Stimulated activated CD8-positive, alpha-beta memory T cell treated with anti-CD3 and anti-CD28 coated beads, Interleukin-7, amount 100 ng/mL, for 1 hour (primary cell): ENCODE measurements at places on chromosomes 4 and X.

GRCh38 chr4:87029356-87029755 lies 94.5 kb downstream of the AFF1 start:
- DNase-seq: no peak

GRCh38 chrX:109299091-109299490 lies 182.8 kb downstream of the GUCY2F start:
- DNase-seq: no peak

- DNase-seq: no peak
Measured at GRCh38 chr4:98833384-98833783, 95.5 kb downstream of the EIF4E start.

DNA sequence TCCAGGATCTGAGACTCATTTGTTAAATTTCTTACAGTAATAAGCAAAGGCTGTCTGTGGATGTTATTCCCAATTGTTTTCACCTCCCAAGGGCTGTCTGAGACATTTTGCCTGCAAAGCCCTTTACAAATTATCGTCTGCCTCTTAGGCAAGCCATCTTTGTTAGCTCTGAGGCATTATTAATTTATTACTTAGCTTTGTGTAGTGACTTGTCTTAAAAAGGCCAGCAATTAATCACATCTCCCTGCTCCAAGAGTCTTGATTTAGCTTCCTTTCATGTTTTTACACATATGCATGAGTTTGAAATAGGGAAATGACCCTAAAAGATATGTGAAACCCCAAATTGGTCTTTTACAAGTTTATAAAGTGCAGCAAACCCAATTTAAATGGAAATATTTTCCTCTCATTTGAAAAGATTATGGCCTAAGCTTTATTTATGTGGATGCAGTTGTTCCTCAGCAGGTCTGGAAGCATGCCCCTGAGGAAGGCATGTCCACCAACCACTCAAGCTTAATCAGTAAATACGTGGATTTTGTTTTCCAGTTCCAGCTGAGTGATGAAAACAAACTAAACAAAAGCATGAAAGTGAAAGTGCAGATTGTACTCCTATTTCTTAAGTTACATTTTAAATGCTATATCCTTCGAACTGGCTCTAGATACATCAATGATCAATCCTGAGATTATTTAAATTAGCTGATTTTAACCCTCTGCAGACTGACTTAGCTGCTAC lies 173.6 kb upstream of the LNX1 start:
- no peak for DNase-seq

DNA sequence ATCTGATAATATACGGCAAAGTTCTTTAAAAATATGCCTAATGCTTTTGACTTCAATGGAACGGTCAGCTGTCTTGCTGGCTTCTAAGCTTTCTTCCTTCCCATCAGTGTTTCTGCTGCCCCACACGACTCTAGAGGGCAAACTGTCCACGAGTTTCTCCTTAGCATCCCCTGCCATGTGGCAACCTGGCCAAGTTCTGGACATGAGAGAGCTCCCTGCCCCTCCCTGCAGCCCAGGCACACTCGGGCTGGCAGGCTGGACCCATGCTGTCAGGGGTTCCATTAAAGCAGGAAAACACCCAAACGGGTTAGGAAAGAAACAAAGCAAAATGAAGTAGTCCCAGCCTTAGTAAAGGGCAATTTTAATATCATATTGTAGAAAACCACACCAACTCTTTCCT lies 38.8 kb downstream of the KDR start:
- no peak for DNase-seq

DNA sequence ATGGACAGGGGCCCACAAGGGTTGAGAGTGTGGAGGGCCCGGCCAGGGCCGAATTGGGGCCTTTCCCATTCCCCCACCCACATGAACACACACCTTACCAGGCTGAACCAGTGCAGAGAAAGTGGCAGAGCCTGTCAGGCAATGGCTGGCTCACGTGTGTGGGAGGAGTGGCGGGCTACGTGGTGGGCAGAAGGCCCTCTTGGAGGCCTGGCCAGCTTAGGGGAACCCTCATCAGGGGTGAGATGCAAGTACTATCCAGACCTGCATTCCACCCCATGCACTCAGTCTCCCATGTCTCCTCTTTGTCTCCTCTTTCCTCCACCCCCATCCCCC lies 965 bp downstream of the TCEAL4 start:
- no peak for DNase-seq

DNA sequence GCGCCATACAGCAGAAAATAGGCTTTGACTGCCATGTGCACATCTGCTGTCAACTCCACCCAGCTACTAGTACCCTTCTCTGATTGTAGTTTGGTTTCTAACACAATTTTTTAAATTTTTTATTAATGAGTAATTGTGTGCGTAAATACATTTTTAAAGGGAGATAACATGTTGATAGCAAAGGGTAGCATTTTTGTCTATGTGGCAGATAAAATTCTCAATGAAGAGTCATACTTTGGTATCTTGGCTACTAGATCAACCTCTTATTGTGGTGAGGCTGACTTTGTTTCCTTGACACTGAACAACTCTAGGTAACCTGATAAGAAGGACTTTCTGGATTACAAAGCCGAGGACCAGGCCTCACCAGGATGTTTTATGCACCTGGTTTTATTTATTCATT lies 9.5 kb downstream of the ADH4 start:
- DNase-seq: no peak

GRCh38 chr4:70291341-70291740 lies 43.4 kb upstream of the CABS1 start:
- no peak for DNase-seq

- DNase-seq: no peak
Measured at GRCh38 chrX:149652232-149652981, 20.8 kb upstream of the TMEM185A start.
